ENCODE measurements at places on chromosomes 12 and 14.
A peak's percentile ranks its signal among the peaks of the same experiment; 100 is the strongest.

DNA sequence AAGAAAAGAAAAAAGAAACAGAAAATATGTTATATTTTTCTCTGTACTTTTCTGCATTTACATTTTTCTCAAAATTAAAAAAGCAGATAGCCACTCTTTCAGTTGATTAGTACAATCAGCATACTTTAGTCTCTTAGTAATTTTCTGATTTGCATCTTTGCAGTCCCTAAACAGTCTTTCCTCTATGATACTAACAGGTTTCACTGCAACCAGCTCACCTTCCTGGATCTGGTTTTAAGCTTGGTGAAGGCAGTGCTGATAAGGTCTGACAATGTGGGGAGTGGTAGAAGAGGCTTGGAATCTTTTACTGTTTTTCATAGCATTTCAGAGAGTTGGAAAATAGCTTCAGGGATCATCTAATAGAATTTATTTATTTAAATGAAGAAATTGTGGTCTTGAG lies 457.6 kb downstream of the ZFP36L1 start:
- peak; percentile 61 for DNase-seq

- DNase-seq: no peak
These were observed 24.3 kb upstream of the FOXG1 start for GRCh38 chr14:28742171-28742846.

- DNase-seq: no peak
These were observed 405.4 kb downstream of the DPF3 start for GRCh38 chr14:72488514-72488913.

DNA sequence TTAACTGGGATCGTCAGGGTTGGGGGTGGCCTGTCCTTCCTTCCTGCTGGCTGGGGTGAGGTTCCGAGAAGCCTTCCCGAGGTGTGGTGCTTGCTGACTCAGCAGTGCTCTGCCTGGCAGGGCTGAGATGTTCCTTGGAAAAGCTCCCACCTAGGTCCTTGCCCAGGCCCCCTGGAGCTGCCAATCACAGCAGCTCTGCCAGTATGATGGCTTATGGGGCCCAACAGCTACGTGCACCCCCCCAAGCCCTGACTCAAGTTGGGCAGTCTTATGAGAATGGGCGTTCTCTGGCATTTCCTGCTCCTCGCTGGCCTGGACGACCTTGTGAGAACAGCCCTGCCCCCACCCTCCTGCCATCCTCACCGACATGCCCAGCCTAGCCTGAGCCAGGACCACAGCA lies 292.2 kb upstream of the CRY1 start:
- DNase-seq: no peak

DNA sequence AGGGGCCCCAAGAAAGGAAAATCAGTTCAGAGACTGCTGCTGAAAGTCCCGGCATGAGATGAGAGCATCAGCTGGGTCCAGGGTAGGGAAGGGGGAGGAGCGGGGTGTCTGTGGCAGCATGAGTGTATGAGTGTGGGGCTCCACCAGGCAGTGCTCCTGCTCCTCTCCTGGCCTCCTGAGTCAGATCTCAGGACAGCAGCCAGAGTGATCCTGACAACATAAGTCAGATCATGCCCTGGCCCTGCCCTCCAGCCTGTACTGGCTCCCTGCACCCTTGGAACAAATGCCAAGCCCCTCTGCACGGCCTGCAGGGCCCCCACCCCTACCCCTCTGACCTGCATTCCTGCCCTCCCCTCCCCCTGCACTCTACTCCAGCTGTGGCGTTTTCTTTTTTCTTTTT lies 24.2 kb upstream of the LRP1-AS start:
- DNase-seq: no peak

GRCh38 chr12:19850346-19851065 lies 411.2 kb downstream of the AEBP2 start:
- peak; percentile 39 for DNase-seq

GRCh38 chr12:14696265-14696741 lies at the start of gene GUCY2C:
TSS of gene GUCY2C (minus strand) at chr12:14696599. CDS start at chr12:14696448, 151 bp downstream.
- no peak for DNase-seq

DNA sequence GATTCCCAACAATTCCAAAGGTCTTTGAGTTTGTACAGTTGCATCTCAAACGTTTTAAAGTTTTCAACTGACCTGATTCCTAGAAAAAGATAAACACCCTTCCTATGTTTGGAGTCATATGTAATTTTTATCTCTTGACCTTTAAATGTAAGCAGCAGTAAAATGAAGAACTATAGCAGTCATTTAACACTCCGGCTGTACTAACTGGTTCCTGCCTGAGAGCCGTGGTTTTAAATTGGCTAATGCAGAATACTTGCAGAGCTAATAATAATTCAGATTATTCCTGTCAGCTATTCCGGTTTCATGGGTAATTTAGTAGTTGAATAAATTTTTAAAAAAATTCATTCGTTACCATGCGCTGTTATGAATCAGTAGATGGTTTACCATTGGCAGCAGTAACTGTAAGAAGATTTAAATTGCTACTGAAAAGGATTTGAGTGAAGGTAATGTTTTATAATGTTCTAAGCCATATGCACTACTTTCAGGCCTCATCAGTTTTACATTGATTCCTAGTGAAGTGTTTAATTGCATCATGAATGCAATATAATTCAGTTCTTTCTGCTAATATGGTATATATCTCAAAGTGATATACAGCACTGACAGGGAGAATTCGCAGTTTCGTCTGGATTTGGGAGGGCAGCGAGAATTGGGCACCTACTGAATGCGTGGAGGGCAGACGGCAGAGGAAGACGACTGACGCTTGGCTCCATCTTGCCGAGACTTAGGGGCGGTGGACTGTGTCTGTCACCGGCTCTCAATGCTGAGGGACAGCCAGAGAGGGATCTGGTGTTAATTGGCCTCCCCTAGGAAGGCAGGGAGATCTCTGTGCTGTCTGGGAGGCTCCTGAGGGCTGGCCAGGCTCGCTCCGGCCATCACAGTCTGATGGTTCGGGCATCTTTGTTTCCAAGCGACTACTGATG lies 217.7 kb downstream of the PHETA1 start:
- DNase-seq: no peak

Data from trophoblast cell (in vitro differentiated cells and primary cell).